ENCODE measurements at places on chromosomes 2 and 18.

DNA sequence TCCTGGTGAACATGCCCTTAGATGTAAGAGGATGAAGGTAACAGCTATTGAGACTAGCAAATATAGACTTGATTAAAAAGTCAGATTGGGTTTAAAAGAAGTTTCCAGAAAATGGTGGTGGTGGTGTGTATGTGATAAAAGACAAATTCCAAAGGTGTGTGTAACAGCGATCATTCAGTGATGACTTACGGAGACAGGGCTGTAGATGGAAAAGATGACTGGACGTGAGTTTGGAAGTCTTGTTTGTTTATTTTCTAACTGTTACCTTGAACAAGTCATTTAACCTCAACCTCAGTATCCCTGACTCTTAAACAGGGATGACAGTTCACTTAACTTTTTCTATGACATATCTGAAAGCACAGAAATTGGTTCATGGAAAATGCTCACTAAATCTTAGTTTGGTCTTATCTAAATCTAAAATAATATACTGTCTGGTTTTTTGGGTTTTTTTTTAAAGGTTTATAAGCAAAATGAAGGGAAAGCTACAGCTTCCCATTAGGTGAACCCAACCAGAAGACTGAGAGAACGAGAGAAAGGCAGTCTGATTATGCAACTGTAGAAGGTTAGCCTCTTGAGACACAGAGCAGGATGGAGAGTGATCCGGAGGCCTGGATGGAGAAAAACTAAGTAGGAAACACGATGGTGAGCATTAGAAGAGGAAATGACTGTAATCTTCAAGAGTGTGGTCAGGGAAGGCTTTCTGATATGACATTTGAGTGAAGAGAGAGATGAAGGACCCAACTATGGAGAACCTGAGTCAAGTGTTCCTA lies 71.9 kb downstream of the TCF4 start:
- DNase-seq: no peak

- DNase-seq: no peak
These were observed 20.5 kb upstream of the CD28 start for GRCh38 chr2:203685789-203686420.

DNA sequence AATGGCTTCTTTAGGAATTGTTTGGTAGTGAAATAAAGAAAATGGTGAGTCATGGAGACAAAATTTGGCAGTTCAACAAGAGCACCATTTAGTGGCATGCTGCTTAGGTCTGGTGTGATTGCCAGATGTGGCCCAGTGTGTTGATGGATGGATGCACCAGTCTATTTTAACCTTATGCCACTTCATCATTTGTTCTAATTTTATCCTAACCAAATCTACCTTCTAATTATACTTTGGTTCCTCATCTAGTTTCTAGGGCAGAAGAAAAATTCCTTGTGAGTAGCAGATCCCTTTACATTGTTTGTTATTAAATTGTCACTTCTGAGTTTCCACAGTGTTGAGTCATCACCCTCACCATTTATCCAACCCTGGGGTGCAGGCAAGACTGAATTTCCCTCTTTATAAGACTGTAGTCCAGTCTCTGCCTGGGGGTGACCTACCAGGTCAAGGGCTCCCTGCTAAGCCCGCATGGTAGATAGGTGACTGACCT lies 32.5 kb downstream of the NABP1 start:
- no peak for DNase-seq

DNA sequence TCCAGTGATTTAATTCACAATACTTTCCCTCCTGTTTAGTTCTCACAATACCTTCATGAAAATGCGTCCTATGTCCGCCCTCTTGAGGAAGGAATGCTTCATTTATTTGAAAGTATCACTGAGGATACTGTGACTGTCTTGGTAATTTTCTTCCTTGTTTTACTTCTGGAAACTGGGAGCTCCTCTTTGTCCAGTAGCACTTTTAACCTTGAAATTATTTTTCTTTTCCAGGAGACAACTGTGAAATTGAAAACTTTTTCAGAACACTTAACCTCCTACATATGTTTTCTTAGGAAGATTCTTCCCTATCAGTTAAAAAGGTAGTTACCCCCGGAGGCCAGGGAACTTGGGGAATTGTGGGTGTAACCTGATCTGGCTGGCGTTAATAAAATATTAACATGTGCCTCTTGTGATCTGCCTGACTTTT lies 58.9 kb upstream of the STON1 start:
- peak; percentile 89 for DNase-seq

- peak; percentile 9 for DNase-seq
These were observed 96.7 kb upstream of the CNTNAP5 start for GRCh38 chr2:123928358-123928757.

- DNase-seq: peak; percentile 82
These were observed 3.0 kb downstream of the ZNF516 start for GRCh38 chr18:76491776-76492668.

- peak; percentile 30 for DNase-seq
These were observed 79.4 kb upstream of the ZNF532 start for GRCh38 chr18:58785171-58785805.

Data from eye (tissue), 1 donor.